Anterior cingulate cortex (tissue), 58 donors: ENCODE measurements at places on chromosomes 3 and 15.

- DNase-seq = no peak
Measured at GRCh38 chr3:99066863-99067262, 165.4 kb upstream of the DCBLD2 start.

- DNase-seq = no peak
Measured at GRCh38 chr3:138642226-138642926, 33.8 kb downstream of the FAIM start.

GRCh38 chr15:99143655-99144610, 39.1 kb downstream of the SYNM start:
- DNase-seq = no peak

- DNase-seq = no peak
Measured at GRCh38 chr3:119343719-119344118, 49.5 kb downstream of the ARHGAP31 start.

GRCh38 chr15:27062951-27063350, 92.0 kb downstream of the GABRG3 start:
- no peak for DNase-seq

DNA sequence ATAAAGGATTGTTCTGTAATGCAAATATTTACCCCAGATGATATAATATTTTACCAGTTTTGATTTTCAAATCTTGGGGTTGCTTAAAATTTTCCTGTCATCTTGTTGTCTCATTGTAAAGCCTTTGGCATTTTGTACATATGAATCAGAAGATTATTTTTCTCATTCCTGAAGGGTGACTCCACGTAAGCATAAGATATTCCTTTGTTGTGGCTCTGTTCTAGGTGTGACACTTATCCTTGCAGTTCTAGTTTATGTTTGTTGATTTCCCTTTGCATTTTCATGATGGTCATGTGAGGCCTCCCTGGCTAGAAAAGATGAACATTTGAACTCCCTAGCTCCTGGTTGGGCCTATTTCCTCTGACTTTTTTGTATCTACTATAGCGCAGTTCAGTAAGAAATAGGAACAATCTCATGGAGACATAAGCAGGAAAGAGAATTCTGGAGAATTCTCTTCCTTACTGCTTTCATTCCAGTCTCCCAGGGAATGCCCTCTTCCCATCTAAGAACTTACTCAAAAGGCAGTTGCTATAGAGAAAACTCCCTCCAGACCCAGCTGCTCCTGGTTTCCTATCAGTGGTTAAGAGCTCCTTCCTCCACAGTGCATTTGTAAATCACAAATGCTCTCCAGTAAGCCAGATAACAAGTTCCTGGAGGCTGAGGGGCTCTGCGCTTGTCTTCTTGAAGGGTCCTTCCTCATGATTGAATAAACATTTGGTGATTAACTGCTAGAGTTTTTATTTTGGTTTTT, 124.7 kb downstream of the WNT5A start:
- no peak for DNase-seq

- DNase-seq = no peak
Measured at GRCh38 chr15:58396181-58396580, 35.6 kb upstream of the LIPC start.

DNA sequence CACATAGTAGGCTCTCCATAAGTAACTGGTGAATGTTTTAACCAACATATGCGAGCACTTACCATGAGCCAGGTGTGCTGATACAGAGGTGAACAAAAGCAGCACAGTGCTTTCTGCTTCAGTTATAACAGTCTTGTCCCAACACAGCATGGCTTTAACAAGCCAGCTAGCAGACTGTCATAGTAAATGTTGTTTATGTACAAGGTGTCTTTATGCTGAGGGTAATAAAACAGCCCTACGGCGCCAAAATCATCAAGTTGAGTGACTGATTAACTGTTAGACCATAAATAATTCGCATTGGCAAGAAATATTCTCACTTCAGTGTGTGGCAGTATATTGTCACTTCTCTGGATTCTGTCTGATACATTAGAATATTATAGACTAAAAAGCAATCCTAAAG, 646.0 kb upstream of the CFAP20DC start:
- DNase-seq = no peak

DNA sequence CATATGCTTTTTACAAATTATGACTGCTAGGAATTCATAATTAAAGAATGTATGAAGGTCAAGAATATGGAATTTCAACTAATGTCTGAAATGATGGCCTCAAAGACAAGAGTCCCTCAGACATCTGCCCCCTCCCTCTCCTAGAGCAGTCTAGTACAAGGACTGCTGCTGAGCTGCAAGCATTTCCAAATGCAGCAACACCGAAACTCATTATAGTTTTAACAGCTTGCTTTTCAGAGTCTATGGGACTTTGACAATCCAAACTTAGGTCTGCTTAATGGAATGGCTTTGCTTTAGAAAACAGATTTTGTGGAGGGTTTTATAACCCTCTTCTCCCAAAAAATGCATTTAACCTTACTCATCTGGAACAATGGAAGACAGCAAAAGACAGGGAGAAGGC, 115.4 kb downstream of the WDR76 start:
- no peak for DNase-seq

DNA sequence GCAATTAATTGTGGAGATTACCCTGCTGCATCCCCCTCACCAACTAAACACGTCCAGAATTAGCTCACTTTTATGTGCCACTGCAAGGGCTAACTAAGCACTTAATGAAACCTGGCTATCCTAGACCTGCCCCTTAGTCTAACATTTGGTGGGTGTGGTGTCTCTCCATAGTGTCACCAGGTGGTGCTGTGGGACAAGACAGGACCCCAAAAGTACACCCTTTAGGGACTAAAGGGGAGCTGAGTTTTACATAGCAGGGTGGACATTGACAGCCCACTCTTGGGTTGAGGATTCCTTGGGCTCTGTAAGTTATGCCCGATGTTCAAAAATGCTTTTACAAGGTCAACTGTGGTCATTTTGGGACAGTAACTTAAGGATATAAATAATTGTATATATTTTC, 5.7 kb downstream of the DUT start:
- no peak for DNase-seq

GRCh38 chr3:100873611-100874010, 119.6 kb downstream of the ABI3BP start:
- no peak for DNase-seq

DNA sequence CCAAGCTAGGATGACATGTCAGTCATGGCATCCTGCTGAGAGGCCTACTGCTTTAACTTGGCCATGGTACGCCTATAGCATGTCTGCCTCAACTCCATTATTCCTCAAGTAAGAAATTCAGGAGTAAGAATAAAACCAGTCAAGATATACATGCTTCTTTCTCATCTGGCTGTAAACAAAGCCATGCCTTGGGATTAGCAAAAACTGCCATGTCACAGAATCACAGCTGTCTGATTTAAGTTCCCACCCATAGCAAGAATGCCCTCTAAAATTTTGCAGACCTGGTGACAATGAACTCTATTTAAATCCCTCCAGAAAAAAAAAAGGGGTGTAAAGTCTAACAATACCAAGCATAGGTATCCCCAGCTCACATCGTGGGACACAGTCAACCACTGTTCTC, 55.6 kb upstream of the ACAN start:
- DNase-seq = no peak

DNA sequence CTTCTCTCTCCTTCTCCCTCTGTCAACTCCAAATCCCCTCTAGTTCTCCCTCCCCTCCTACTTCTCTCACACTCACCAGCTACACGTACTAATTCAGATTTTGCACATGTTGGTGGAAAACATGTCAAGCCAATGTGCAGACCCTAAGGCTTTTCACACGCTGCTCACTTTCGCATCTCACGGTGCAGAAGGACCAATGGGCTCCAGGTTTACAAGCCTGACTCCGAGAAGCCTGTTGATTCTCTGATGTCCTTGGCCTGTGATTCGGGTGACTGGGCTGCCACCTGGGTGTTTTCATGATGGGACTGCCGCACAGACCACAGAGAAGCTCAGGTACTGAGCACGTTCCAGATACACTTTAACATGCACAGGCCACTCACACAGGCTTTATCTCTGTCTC, 3.7 kb downstream of the FOXL2NB start:
- DNase-seq = no peak

GRCh38 chr15:64610257-64610919, 150.0 kb downstream of the ZNF609 start:
- no peak for DNase-seq

- DNase-seq = no peak
Measured at GRCh38 chr3:54374214-54374852, 252.0 kb downstream of the CACNA2D3 start.

DNA sequence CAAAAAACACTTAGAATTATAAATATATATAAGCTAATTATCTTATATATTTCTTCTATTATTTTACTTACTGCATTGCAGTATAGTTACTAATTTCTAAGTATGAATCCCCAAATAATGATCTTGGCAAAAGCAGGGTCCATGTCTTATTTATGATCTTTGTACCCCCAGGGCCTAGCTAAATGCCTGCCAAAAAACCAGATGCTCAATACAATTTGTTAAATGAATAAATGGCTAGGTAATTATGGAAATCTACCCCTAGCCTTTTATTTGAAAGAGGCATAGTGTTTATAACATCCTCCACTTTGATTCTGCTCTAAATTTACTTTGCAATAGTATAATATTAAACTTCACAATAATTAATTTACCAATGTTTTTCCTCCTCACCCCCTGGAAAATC, 69.5 kb downstream of the CSNK1G1 start:
- DNase-seq = no peak

GRCh38 chr15:58478035-58478434, 46.2 kb downstream of the LIPC start:
- DNase-seq = no peak

GRCh38 chr3:186986816-186987215, 56.5 kb downstream of the ST6GAL1 start:
- no peak for DNase-seq

GRCh38 chr3:83928391-83928790, 1030.4 kb upstream of the CADM2 start:
- no peak for DNase-seq

- no peak for DNase-seq
Measured at GRCh38 chr3:63855333-63855940, 8.2 kb downstream of the THOC7 start.

DNA sequence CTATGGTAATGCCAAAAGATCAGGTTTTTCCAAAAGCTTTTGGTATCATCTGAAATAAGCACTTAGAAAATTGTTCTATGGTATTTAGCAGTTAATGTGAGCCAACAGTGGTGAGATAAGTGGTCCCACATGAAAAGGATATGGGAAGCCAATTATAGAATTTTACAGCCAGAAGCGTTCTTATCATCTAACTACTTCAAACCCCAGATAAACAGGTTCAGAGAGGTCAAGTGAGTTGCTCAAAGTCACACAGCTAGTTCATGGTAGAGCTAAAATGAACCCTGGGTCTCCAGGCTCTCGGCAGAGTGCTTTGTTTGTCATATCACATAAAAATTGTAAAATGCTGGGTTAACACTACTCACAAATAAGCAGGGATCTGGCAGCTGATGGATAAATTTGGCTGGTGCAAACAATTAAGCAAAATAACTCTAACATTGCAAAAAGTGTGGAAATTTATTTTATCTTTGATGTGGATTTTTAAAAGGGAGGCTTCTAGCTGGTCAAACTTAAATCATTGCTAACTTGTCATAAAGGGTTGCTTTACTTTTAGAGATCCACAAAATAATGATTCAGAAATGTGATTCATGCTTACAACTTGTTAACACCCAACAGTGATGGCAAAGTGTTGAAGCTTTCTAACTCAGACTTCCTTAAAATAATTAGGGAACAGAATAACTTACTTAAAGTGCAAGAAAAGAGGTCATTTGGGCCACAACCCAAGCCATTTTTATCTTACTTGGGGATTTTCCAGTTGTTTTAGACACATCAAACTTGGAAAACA, 202.8 kb upstream of the TBC1D5 start:
- no peak for DNase-seq

- DNase-seq = no peak
Measured at GRCh38 chr3:77125966-77126365, 86.1 kb downstream of the ROBO2 start.

- DNase-seq = no peak
Measured at GRCh38 chr3:113658107-113658506, 38.3 kb downstream of the USF3 start.

DNA sequence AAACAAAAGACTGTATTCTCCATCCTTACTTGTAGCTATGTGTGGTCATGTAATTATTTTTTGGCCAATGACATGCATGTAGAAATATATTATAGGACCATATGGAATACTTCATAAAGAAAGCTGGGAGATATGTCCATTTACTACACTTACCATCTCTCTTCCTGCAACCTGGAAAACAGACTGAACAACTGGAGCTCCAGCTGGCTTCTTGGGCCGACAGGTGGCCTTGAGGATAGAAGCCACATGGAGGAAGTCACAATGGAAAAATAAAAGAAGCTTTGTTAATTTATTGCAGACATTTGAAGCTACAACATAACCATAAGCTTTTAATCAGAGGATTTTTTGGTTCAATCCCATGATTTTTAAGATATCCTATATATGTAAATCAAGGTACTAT, 167.9 kb upstream of the CBLB start:
- DNase-seq = no peak

DNA sequence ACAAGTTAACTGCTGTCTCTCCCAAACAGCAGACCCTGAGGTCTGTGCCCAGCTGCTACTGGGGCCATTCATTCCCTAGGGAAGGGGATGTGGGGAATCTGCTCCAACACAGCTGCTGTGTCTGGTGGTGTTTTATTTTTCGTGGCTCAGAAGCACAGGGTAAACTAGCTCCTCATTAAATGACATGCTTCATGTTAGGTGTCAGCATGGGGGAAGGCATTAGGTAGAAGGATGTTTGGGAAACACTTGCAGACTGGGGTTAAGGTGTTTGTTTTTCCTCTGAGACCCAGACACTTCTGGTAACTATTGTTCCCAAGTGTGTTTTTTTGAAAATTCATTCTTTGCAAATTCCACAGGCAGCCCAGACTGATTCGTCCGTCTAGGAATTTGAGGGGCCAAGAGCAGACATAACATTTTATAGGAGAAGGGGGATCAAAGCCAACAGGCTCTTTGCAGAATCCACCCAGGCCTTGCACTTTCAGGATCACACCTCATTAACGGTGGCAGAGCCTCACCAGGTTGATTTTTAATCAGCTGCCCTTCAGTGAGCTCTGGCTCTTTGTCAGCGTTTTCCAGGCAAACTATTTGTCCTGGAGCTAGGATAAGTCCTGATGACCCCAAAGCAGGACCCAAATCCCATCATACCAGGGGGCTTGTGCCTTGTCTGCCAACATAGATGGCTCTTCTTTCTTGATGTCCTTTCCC, 65.4 kb upstream of the ITGA11 start:
- DNase-seq = no peak
